ENCODE measurements at places on chromosomes 4 and X.

GRCh38 chr4:146235654-146236177 is 21.4 kb downstream of the REELD1 start:
- DNase-seq: no peak

- DNase-seq: no peak
Measured at GRCh38 chr4:36290641-36291040, 9.2 kb downstream of the DTHD1 start.

- no peak for DNase-seq
Measured at GRCh38 chrX:72693477-72693876, 20.6 kb downstream of the PHKA1 start.

DNA sequence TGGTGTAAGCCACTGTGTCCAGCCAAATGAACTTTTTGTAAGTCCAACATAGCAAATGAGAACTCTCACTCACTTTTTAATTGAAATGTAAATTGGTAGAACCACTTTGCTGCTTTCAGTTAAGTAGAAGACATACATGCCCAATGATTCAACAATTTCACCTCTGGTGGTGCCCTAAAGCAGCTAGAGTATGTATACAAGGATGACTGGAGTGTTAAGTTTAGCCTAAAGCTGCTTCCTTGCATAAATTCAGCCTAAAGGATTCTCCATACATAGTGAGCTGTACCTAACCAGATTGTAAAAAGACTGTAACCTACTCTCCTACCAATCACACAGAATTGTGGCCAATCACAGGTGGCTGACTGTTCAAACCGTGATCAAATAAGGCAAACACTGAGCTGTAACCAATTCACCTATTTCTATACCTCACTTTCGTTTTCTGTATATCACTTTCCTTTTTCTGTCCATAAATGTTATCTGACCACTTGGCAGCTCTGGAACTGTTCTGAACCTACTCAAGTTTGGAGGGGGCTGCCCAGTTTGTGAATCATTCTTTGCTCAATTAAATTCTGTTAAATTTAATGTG is 39.9 kb downstream of the PDS5A start:
- DNase-seq: no peak

- peak; percentile 80 for DNase-seq
Measured at GRCh38 chr4:80062527-80062926, 10.5 kb downstream of the ANTXR2 start.

GRCh38 chrX:39954851-39955250 is 142.9 kb downstream of the BCOR start:
- DNase-seq: no peak

GRCh38 chr4:2560167-2560566 is 23.7 kb downstream of the FAM193A start:
- no peak for DNase-seq

DNA sequence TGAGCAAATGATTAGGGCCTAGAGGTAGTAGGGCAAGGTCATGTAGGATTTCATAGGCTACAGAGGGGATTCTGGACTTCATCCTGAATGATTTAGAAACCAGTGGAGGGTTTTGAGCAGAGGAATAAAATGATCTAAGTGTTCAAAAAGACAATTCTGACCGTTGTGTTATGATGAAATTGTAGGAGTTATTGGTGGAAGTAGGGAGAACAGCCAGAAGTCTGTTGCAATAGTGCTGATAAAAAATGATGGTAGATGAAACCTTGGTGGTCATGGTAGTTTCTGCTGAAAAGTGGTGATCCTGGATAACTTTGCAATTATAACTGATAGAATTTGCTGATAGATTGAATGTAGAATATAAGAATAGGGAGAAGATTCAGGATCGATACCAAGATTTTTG is 60.2 kb downstream of the MID1IP1 start:
- DNase-seq: no peak

DNA sequence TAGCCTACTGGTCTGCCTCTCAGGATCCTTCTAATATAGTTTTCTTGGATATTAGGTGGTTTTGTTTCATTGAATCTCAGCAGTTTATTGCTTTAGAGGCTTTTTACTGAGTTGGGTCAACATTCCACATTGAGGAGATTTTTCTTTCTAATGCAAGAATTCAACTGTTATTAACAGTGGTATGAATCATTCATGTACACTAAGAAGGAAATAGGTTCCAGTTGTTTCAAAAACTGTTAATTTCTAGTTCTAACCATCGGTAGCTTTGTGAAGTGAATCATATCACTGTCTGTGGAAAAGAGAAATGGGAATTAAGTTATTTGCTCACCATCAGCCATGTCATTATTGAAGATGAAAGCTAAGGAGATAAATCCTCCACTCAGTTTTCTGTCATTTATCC is 331.5 kb downstream of the RPA4 start:
- DNase-seq: no peak

DNA sequence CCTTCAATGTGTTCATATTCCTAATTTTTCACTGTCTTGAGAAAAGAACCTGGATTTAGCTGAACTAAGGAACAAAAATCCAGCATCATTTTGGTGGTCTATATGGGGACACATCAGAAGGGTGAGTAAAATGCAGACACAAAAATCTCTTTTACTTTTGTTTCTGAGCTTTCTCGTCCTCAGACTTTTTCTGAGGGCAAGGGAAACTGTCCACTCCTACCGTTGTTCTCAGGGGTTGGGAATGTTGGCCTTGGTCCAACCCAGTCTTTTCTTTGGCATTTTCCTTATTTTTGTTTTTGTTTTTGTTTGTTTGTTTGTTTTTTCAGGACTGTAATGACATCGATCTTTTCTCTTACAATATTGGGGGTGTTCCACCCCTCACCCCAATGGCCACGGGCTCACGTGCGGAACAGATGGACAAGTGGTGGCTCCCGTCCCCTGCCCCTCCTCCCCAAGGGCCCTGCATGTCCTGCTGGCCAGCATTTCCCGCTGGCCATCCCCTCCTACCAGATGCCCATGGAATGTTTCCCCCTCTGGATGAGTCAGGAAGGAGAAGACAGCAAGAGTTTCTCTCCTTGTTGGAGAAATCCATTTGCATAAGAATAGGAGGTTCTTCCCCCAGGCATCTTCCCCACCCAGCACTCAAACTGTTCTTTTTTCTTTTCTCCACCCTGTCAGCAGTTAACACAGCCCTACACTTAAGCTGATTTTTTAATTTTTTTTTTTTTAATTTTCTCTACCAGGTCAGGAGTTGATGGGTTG is 305.4 kb upstream of the NDST4 start:
- DNase-seq: no peak

DNA sequence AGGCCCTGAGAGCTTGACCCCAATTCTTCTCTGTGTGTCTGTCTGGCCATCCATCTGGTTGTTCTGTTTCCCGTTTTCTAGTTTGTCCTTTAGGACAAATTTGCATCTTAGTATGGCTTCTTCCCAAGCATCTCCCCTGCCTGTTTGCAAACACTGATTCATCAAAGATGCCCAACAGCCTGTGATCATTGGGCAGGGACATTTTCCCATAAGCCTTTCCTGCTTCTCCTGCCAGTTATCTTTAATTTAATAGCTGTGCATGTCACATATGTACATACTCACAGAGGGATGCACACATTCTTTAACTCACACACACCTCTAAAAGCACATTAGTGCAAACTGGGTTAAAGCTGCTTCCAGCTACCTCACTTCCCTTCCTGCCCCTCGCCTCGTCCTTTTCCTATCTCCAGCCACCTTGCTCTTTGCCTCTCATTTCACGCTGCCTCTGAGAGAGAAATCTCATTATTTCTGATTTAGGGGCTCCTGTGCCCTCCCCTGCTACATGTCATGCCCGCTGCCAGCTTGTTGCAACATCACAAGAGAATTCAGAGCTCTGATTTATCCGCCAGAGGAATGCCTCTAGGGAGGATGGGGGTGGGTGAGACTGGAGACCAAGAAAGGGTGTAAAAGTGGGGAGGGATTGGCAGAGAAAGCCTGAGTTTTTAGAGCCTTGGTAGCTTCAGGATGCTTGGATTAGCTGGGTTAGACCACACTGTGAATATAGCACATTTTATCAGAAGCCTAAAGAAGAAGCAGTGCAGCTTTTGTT is 100.6 kb downstream of the NHS start:
- no peak for DNase-seq

- no peak for DNase-seq
Measured at GRCh38 chrX:1527457-1527856, 9.5 kb downstream of the P2RY8 start.

- no peak for DNase-seq
Measured at GRCh38 chr4:148059617-148060180, 327.8 kb downstream of the ARHGAP10 start.

Measured in RKO (cell line).